ENCODE measurements at places on chromosomes 1 and 21.

- no peak for DNase-seq
Observed at GRCh38 chr1:116346943-116347673, 25.9 kb upstream of the ATP1A1 start.

- peak; percentile 76 for DNase-seq
Observed at GRCh38 chr1:220527279-220527907, 543 bp upstream of the MARK1 start.

- peak; percentile 52 for DNase-seq
Observed at GRCh38 chr1:113835686-113836290, 23.5 kb upstream of the RSBN1 start.

GRCh38 chr21:32795376-32795775 lies 23.8 kb upstream of the PAXBP1 start:
- no peak for DNase-seq

DNA sequence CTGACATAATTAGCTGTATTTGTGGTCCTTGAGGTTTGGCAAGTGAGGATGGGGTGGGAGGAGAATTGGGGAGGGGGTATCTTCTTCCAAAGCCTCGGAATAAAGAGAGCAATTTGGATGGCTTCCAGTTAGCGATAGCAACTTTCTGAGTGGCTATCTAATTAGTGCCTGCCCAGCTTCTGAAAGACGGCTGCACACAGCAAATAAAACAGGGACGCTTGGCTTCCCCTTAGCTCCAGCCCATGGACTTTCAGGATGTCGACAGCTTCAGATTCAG lies 31.1 kb downstream of the KLHDC7A start:
- DNase-seq = no peak

GRCh38 chr1:84632673-84633434 lies 57.4 kb downstream of the SSX2IP start:
- DNase-seq = no peak

DNA sequence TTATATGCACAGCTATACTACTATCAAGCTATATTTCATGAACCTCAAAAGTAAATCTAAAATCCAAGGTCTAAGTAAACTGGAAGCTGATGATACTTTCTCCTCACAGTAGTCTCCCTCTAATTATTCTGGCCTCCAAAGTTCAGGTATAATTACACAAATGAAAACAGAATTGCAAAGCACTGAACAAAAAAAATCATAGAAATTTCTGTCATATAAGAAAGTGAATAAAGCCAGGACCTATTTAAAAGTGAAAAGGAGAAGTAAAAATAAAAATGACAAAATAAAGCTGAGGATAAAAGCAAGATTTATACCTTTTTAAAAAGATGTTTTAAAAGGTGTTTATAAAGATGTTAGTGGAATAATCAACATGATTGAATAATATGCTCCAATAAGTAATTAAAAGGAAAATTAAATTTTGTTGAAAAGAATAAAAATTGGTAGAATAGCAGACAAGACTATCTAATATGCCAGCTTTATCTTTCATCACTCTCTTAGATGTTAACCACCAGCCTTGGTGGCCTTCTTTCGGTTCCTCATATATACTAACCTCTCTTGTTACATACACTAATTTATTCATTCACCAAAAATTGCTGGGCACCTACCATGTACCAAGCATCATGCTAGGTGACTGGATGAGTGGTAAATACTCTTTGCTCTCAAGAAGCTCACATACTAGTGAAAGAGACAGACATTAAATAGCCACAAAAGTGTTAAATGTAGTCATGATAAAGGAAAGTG lies 25.1 kb downstream of the SHCBP1L start:
- DNase-seq = no peak

DNA sequence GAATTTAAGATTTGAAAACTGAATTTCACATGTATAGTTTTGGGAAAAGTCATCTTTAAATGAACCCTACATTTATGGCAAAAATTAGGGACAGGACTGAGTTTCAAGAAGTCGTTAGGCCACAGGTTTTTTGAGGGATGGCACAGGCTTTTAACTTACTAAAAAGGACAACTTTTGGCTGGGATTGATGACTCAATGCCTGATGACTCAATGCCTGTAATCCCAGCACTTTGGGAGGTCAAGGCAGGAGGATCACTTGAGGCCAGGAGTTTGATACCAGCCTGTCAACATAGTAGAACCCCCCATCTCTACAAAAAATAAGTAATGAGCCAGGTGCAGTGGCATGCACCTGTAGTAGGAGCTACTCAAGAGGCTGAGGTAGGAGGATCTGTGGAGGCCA lies 15.9 kb downstream of the UCK2 start:
- DNase-seq = no peak

DNA sequence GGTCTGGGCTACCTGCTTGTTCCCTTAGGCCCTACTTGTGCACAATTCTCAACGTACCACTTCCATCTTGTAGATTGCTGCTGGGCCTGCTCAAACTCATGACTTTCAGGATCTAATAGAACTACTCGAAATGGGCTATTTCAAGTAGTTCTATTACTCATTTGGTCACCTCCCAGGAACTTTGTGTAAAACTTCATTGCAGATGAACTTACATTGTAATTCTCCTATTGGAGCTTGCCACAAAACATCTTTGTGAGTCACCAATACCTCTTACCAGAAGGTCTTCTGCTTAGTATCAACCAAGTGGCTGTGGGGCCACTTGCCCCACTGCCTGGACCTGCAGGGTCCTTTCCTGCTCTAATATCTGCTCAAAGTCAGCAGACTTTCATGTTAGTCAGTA lies 10.7 kb upstream of the MYOCOS start:
- DNase-seq = no peak

GRCh38 chr1:9025449-9025848 lies 774 bp downstream of the SLC2A7 start:
- no peak for DNase-seq

Measured in NCI-H2171 (cell line).